ENCODE measurements at places on chromosomes 5 and 9.
A peak's percentile ranks its signal among the peaks of the same experiment; 100 is the strongest.

- DNase-seq: no peak
These were observed 177.0 kb upstream of the PTGER4 start for GRCh38 chr5:40502736-40503135.

DNA sequence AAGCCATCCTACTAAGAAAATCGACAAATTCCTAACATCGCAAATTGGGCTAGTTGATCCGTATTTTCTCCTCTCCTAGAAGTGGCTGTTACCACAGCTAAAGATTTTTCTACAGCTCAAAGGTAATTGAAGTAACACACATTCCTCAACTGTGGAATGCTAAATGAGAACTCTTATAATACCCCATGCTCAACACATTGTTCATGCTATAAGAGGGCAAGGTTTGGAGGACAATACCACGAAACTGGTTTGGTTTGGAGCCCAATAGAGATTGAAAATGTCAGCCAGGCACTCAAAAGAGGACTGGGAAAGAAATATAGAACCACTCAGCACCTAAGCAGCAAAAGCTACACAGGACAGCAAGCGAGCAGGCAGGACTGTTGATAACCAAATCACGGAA, 10.1 kb downstream of the TXN start:
- DNase-seq: no peak

GRCh38 chr5:79172269-79172668, 60.7 kb downstream of the BHMT start:
- DNase-seq: no peak

GRCh38 chr5:158923799-158924551, 175.7 kb downstream of the EBF1 start:
- DNase-seq: no peak

DNA sequence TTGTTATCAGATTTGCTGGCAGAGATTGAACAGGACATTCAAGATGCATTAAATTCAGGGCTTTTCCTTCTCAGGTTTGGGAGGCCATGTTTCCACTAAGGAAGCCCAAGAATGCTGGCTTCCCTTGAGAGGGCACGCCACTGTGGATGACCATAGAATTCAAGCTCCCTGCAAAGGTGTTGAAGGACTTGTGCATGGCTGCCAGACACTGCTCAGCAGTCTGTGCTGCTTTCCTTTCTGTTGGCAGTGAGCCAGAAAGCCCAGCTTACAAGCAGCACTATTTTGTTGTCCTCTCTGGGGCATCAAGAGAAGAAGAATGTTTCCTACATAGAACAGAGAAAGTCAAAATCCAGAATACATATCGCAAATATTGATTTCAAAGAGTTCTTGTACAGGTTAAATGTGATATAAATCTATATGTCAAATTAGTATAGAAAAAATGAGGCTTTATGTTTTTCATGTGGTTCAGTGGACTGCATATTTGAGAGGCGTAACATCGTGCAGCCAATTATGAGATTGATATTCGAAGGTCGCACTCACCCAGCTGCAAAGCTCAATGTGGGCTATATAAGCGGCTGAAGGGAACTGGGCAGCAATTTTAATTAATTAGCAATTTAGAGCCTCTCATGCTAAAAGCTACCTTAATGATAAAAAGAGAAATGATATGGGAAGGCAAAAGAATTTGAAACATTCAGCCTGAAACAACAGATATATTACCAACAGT, 103.1 kb upstream of the ISL1 start:
- DNase-seq: no peak

GRCh38 chr9:17744786-17745185, 165.9 kb downstream of the SH3GL2 start:
- DNase-seq: peak; percentile 22

Data from Jurkat, Clone E6-1 (cell line).